ENCODE measurements at places on chromosomes 1 and 21. TPM values are rescaled to one million over a fixed set of nuclear protein-coding genes. Genes with fewer than 3 reads are reported as not detected.

The AGO4 gene
- polyA plus RNA-seq = 6.4 TPM

The INSRR gene
- 0.06 TPM for polyA plus RNA-seq

DNA sequence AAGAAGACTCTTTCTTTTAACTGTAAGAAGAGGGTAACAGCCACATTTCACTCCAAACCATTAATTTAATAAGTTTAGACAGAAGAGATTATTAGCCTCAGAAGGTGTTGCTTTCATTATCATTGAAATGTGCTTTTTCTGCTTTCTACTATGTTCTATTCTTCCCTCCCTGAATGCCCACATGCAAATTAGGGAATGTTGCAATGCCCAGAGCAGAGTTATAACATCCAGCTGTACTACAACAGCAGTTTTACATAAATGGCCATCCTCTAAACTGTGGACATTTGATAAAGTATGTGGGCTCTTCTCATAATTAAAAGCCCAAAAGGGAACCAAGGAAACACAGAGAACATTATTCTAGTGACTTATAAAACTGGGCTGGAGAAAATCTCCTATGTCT lies 82.2 kb upstream of the SOD1 start:
- DNase-seq = no peak

DNA sequence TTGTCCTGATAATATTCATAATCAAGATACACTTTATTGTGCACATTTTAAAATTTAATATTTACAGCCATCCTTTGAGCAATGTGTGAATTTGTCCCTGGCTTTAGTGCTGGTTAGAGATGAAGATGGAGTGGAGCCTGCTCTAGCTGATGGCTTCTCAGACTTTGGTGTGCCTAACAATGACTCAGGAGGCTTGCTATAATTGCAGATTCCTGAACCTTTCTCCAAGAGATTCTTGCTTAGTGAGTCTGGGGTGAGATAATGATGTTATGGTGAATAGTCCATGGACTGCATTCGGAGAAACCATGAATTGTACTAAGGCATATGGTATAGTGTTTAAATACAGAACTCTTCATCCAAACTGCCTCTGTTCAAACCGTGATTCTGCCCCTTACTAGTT lies 307.1 kb downstream of the PAPPA2 start:
- no peak for DNase-seq

DNA sequence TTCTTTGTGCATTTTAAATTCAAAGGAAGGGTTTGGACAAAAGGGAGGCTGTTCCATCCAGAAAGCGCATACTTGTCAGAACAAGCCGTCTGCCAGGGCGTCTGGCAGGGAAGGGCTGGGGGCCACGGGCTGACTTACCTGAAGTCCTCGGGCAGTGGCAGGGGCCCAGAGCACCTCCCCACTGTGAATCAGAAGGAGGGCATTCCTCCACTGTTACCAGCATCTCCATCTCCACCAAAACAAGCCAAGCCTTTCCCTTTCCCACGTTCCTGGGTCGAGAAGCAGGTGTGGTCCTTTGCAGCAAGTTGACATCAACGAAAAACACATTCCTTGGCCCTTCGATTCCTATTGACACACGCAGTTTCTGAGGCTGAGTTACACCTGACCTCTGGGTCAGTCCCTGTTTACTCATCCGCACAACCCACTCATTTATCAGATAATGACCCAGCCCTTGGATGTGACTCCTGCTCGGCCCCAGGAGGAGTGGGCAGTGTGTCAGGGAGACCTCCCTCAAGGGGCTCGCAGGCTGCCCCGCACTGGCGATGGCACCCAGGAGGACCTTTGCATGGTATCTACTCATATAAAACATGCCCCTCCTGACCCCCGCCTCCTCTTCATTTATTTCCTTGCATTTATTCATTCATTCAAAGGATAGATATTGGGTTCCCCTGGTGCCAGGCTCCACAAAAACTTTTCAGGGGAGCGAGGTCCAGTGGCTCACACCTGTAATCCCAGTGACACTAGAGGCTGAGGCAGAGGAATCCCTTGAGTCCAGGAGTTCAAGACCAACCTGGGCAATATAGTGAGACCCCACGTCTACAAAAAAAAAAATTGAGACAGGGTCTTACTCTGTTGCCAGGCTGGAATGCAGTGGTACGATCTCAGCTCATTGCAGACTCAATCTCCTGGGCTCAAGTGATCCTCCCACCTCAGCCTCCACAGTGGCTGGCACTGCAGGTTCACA lies 60.2 kb downstream of the TOMM20 start:
- DNase-seq = no peak

DNA sequence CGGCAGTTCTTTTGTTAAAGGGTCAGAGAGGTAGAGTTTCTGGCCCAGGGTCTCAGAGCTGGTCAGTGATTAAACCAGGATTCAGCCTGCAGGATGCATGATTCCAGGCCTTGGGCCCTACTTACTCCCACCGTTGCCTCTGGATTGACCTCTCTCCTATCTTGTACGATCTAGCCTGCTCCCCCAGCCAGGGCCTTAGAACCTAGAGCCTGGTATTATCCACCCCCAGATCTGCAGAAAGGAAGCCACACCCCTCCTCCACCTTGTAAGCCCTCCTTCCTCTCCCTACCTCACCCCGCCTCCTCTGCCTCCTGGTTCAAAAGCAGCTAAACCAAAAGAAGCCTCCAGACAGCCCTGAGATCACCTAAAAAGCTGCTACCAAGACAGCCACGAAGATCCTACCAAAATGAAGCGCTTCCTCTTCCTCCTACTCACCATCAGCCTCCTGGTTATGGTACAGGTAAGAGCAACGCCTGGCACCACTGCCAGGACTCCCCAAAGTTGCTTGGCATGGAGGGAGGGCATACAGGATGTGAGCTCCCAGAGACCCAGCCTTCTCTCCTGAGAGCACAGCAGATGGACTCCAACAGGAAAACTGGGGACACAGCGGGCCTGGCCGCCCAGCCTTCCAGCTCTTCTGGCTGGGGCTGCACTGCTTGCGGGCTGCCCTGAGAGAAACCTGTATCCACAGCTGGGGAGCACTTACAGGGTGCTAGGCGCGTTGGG lies at the start of gene CD52:
Gene CD52, plus strand, starts transcription at position 347 of the 726 bp plus-strand sequence. Its CDS starts 60 bp downstream, at position 407.
- no peak for DNase-seq

All from sigmoid colon (tissue), 7 donors.